ENCODE measurements at places on chromosomes 2 and 18.

DNA sequence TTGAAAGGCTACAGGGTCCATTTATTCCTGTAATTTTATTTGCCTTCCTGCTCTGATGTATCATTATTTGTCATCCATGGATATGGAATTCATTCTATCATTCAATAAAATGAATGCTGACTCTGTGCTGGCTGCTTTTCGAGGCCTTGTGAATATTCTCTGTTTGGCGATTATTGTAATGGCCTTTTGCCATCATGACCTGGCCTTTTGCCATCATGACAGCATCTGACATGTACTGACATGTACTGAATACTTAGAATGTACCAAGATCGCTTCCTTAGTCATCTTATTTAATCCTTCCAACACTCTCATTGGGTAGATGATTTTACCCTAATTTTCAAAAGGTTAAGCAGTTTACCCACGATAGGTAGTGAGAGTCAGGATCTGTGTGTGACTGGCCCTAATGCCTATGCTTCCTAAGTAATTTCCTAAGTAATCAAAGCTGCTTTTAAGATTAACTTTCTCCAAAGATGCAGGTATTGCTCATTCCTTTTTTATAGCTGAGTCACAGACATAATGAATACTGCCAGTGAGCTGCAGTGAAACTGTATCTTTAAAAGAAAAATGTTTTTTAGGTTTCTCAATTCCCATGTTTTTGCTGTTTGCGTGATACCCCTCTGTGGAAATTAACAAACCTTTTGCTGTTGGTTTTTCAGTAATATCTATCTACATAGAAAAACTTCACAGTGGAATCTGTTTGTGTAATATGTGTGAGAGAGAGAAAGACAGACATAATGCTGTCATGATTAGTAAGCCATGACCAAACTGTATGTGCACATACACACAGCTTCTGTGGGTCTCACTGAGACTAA, 127.8 kb downstream of the CERS6 start:
- DNase-seq, result no peak

DNA sequence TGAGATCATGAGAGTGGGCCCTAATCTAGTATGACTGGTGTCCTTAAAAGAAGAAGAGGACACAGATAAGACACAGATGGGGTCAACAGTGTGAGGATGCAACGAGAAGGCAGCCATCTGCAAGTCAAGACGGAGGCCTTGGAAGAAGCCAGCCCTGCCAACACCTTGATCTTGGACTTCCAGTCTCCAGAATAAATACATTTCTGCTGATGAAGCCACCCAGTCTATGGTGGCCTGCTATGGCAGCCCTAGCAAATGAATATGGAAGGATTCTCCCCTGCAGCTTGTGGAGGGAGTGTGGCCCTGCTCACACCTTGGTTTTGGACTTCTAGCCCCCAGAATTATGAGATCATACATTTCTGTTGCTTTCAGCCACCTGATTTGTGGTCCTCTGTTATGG, 12.3 kb downstream of the CTIF start:
- no peak for DNase-seq

GRCh38 chr2:238657132-238658053, 190.5 kb upstream of the TWIST2 start:
- DNase-seq, result peak; percentile 86

DNA sequence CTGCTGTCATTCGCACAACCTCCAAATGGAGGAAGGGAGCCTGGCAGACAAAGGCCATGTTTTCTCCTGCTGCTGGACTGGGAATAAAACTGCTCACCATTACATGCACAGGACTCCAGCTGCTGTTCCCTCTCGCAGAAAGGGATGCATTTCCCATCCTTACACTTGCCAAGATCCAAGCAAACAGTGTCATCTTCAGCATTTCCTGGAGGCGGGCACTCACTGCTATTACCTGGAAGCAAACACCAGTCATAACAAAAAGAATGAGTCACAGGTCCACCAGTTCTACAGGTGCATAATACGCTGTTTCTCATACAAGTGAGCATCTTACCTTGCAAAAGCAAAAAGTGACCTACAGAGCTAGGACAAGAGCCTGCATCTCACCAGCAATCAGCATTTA, 22.7 kb downstream of the IAH1 start:
- DNase-seq, result no peak

GRCh38 chr2:127531221-127531648, 4.2 kb upstream of the MYO7B start:
- no peak for DNase-seq

GRCh38 chr2:101817481-101817880, 120.0 kb downstream of the MAP4K4 start:
- DNase-seq, result no peak

GRCh38 chr2:240591784-240592183, 5.2 kb downstream of the CAPN10 start:
- DNase-seq, result no peak

DNA sequence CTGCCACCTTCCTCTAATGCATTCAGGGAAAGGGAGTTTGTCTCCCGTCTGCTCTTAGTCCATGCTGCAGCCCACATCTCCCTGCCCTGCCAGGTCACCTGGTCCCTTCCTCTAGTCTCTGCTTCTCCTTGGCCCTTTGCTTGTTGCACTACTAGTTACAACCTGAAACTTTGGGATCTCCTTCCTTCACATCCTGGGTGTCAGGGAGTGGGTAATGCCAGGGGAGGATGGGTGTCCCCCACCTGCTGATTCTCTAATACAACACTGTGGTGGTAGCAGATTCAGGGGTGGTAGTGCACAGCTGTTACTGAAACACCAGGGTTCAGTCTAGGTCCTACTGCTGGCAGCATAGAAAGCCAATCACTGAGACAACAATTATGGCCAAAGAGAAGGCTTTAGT, 31.2 kb upstream of the COX7A2L start:
- DNase-seq, result no peak

DNA sequence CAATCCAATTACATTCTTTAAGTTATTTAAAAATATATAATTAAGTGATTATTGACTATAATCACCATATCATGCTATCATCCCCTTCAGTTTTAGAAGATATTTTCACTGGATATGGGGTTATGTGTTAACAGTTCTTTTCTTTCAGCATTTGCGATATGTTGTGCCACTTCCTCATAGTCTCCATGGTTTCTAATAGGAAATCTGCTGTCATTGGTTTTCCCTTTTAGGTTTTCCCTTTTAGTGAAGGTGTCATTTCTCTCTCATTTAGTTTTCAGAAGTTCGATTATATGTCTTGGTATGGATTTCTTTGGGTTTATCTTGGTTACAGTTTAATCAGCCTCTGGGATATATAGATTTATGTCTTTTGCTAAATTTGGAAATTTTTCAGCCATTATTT, 34.8 kb upstream of the EPG5 start:
- no peak for DNase-seq

GRCh38 chr18:80010551-80010906, 22.2 kb upstream of the TXNL4A start:
- DNase-seq, result no peak

GRCh38 chr2:101692041-101692440, 5.5 kb upstream of the MAP4K4 start:
- no peak for DNase-seq

GRCh38 chr2:239706367-239706766, 305.5 kb upstream of the HDAC4 start:
- no peak for DNase-seq

DNA sequence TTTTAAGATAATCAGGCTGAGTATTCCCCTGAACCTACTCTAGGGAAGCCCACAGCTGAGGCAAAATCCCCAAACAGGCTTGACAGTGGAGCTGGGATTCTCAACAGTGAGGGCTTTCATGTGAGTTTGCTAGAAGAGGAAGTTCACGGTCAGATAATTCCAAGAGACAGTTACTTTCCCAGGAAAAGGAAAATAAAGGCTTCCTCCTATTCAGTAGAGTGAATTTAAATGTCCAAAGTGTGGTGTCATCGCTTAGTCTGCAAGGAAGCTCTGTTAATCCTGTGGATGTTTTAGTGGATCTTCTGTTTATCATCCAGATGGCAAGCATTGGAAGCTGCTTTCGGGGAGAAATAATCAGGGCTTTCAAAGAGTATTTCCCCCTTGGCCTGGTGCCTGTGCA, 119.8 kb downstream of the RPIA start:
- no peak for DNase-seq

DNA sequence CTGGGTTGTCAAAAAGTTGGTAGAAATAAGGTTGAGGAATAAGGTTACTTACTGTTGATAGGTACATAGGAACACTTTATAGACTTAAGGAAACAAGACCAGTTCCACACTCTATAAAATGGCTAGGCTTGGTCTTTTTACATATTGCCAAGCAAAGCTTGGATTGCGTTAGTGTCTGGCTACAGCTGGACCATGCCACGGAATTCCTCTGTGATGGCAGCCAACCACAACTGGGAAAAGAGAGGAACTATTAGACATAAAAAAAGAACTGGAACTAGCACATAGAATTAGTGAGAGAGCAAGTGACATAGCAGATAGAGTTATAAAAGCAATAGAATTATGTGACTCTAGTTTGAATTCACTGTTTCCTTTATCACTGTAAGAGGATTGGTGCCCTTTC, 17.7 kb upstream of the DPP10 start:
- no peak for DNase-seq

DNA sequence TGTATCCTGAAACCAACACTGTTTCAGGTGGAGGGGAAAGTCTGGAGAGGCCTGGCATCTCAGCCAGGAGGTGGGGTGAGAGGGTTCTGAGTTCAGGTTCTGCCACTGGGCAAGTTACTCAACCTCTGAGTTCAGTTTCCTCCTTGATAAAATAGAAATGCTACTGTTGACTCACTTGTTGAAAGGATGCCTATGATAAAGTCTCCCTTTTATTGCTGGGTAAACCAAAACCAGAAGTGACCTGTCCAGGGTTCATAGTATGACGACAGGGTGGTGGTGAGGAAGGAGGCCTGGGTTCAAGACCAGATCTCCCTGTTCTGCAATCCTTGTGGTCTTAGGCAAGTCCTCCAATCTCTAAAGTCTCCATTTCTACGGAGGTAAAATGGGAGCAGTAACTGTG, 232.7 kb downstream of the PRKCE start:
- no peak for DNase-seq

DNA sequence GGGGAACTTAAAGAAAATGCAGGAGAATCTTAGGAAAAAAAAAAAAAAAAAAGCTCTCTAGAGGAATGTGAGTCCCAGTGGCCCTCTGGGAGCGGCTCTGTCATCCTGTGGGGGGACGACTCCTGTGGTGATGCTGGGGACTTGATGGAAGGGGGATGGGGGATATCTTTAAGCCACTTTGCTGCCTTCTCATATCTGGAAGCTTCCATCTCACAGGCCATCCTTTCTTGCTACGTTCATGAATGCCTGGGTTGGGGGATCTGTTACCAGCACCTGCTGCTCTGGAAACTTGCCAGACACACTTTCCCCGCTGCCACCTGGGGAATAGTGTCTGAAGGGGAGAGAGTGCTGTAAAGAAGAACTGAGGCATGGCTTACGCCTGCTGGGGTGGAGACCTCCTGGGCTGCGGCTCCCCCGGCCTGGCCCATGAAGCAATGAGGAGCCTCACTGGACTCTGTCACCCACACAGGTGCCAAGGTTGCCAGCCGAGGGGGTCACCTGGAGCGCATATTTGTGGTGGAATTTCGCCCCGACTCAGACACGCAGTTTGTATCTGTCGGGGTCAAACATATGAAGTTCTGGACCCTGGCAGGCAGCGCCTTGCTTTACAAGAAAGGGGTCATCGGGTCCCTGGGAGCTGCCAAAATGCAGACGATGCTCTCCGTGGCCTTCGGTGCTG, 92.8 kb downstream of the RTN4 start:
- DNase-seq, result no peak

Data from GM04503 (cell line).